ENCODE measurements at places on chromosomes 11 and 22.

GRCh38 chr11:2830030-2830812 is 55.4 kb downstream of the CDKN1C start:
- DNase-seq, result no peak

GRCh38 chr11:119540370-119541125 is 117.6 kb upstream of the THY1 start:
- no peak for DNase-seq

GRCh38 chr11:12518606-12519385 is 141.4 kb downstream of the PARVA start:
- no peak for DNase-seq

DNA sequence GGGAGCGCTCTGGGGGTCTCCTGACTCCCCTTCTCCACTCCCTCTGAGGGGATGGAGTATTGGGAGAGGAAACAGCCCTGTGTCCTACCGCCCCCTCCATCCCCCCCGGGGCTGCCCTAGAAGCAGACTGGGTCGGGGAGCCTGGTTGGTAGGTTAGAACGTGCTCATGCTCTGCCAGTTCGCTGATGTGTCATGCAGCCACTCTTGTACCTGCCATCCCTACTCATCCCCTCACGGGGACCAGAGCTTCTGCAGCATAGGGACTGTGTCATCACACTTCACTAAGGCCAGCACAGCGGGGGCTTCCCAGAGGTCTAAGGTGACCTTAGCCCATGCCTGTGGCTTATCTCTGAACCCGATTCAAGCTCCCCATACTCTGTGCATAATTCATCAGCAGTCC is 4.7 kb downstream of the KCNJ1 start:
- no peak for DNase-seq

DNA sequence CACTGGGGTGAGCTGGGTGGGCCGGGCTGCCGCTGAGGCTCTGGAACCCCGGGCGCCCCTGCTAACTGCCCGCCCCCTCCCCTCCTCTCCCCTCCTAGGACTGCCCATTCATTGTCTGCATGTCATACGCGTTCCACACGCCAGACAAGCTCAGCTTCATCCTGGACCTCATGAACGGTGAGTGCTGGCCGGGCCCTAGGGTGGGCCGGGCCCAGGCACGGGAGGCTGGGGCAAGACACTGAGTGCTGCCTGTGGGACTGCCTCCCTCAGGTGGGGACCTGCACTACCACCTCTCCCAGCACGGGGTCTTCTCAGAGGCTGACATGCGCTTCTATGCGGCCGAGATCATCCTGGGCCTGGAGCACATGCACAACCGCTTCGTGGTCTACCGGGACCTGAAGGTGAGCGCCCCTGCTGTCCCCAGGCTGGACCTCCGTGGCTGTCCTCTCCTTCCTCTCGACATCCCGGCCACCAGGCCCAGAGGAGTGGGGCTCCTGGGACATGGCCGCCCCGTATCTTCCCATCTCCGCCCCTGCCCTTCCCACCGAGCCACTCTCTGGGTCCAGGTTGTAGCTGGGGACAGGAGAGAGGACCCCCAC is 7.5 kb upstream of the ANKRD13D start:
- DNase-seq, result no peak

GRCh38 chr11:102288725-102289083 is 28.6 kb upstream of the BIRC3 start:
- DNase-seq, result no peak

- DNase-seq, result no peak
These were observed 19.1 kb upstream of the OOSP1 start for GRCh38 chr11:59918987-59919589.

GRCh38 chr11:79794057-79794456 is 353.2 kb upstream of the TENM4 start:
- DNase-seq, result no peak

DNA sequence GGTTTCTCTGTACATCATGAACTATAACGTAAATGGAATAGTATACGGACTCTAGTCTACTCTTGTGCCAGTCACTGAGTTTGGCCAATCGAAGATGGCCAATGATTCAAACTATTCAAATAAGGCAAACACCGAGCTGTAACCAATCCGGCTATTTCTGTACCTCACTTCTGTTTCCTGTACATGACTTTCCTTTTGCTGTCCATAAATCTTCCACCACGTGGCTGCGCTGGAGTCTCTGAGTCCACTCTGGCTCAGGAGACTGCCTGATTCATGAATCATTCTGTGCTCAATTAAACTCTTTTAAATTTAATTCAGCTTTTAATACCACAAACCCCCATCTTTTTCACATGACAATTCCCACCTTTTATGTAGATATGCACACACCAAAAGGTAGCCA is 1.5 kb upstream of the JAML start:
- DNase-seq, result no peak

GRCh38 chr11:67389477-67389876 is 2.3 kb upstream of the RAD9A start:
- DNase-seq, result no peak

- DNase-seq, result no peak
These were observed 165.0 kb upstream of the MTNR1B start for GRCh38 chr11:92804388-92804966.

DNA sequence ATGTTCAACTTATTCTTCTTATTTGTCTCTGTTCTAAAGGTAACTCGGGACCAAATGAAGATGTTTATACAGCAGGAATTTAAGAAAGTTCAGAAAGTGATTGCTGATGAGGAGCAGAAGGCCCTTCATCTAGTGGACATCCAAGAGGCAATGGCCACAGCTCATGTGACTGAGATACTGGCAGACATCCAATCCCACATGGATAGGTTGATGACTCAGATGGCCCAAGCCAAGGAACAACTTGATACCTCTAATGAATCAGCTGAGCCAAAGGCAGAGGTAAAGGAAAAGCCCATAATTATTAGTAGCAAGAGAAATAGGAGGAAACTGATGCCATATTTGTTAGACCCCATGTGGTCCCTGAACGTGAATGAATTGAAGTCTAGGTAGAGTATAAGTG is 63.3 kb downstream of the TRIM44 start:
- no peak for DNase-seq

- no peak for DNase-seq
These were observed 199.0 kb upstream of the NECTIN1 start for GRCh38 chr11:119928047-119928446.

- no peak for DNase-seq
These were observed 21.8 kb downstream of the MICAL2 start for GRCh38 chr11:12131943-12132789.
